ENCODE measurements at places on chromosomes 3 and 15.

DNA sequence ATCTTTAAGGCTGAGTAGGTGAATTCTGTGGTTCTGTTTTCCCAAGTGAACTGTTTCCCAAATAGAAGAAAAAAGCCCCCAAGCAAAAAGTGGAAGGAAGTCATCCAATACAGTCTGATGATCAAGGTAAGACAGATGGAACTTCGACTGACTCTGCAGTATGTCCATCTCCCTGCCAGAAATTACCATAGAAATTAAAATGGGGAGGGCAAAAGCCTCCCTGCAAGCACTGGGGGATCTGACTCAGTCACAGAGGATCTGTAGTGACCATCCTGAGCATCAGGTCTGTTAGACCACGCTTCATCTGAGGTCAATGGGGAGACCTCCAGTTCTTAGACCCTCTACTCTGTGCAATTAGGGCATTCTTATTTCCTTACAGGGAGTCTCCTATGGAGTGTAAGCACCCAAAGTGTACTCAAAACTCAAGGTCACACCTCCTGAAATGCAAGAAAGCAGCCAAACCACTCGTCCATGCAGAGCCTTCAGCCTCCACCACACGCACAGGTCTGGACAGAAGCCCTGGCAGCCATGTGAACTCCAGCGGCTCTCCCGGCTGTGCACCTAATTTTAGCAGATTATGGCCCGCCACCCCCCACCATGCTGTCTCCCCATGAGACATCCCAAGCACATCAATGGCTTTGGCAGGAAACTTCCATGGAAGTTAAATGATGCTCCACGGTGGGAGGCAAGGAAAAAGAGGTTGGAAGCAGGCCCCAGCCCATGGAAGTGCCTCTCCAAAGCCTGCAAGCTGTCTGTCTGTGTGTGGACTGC, 348.7 kb downstream of the NTRK3 start:
- no peak for DNase-seq

DNA sequence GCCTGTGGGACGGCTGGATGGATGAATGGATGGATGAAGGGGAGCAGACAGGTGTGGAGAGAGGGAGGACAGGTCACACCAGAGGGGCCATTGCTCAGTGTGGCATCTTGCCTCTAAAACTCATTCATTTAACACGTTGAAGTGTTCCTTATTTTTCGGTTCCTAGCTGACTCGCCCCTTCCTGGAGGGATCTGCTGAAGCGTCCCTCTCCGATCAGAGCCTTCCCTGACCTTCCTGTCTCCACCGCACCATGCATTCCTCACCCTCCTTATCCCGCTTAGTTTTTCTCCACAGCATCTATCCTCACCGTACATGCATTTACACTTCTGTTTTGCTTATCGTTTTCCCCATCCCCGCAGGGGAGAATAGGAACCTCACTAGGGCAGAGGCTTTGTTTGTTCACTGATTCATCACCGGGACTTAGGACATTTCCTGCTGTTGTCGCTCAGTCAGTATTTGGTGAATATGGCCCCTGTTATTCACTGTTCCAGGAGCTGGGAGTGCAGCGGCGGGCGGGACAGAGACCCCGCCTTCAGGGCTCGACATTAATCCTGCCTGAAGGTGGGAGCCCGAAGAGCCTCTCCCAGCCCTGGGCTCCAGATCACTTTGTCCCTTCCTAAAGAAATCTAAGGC, 32.0 kb downstream of the FOXL2 start:
- DNase-seq = no peak

GRCh38 chr3:132285620-132285945, 31.6 kb upstream of the ACP3 start:
- no peak for DNase-seq

DNA sequence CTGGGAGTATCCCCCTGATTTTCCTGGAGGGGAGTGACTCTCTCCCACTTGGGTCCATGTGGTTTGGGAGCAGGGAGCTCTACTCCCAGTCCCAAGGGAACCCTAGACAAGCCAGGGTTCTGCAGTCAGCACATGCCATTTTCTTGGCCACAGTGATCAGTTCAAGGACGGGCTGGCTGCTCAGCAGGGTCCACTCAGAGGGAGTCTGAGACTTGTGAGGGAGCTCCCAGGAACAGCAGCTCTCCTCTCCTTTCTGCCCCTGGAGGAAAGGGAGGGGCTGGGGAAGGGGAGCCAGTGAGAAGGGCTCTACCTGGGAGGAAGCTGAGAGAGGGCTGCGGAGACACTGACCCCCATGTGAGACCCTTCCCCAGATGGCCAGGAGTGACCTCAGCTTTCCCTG, 29.1 kb upstream of the LMCD1 start:
- DNase-seq = no peak

DNA sequence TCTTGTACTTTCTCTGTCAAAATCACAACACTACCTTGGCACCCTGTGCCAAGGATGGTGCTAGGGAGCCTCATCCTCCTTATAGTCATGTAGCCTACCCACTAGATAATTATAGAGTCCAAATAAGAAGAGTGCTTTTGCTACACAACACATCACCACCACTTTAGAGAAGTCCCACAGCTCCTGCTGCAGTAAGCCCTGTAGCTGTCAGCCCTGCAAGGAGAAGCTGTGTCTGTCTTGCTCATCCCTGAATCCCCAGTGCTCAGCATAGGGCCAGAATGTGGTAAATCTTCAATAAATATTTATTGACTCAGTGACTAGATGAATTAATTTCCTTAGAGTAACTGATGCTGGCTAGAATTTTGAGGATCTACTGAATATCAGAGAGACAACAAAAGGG, 190.8 kb downstream of the ZNF621 start:
- DNase-seq = no peak
